Activated CD4-positive, alpha-beta T cell treated with anti-CD3 and anti-CD28 coated beads for 36 hours (primary cell): ENCODE measurements at places on chromosomes 5 and 9.
A peak's percentile ranks its signal among the peaks of the same experiment; 100 is the strongest.

- DNase-seq, result no peak
Measured at GRCh38 chr9:91060520-91061343, 259.1 kb downstream of the SYK start.

GRCh38 chr9:133787754-133788025, 49.5 kb upstream of the SARDH start:
- DNase-seq, result no peak

GRCh38 chr5:17305964-17306725, 88.7 kb downstream of the BASP1 start:
- no peak for DNase-seq

- no peak for DNase-seq
Measured at GRCh38 chr5:91293131-91293530, 90.0 kb downstream of the ARRDC3 start.

- DNase-seq, result no peak
Measured at GRCh38 chr9:103458826-103459225, 463.7 kb downstream of the CYLC2 start.

GRCh38 chr9:126689027-126689825, 75.5 kb downstream of the LMX1B start:
- DNase-seq, result no peak

- peak; percentile 47 for DNase-seq
Measured at GRCh38 chr9:37466037-37466709, 923 bp upstream of the ZBTB5 start.

DNA sequence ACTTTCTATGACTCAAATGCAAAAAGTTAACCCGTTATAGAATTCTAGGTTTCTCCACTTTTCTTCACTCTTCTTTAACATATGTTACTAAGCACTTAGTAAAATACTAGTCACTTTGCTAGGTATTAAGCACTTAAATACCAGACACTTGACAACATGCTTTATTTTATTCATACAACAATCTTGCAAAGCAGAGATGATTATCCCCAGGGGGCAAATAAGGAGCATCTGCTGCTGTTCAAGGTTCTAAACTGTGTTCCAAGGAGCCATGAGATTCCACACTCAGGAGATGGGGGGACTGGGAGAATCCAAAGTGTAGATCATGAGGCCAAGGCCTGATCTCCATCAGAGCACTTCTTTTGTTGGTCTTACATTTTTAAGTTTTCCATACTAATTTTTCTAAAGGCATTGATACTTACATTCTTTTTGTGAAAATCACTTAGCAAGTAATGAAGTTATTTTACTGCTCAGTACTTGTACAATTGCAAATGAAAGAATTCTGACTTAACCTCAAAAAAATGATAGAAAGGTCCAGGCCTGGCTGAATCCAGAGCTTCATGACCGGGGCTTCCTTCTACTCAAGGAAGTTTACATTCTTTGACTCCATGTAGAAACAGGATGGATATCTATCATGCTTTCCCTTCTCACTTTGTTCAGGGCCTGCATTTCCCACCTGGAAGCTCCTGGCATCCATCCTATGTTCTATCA, 504.4 kb upstream of the WWC1 start:
- DNase-seq, result no peak
